Stimulated activated CD4-positive, alpha-beta T cell treated with anti-CD3 and anti-CD28 coated beads, Interleukin-4, amount 100 ng/mL, for 1 hour (primary cell): ENCODE measurements at places on chromosomes 3 and 15.

GRCh38 chr3:183779896-183780465 is 45.4 kb downstream of the MAP6D1 start:
- DNase-seq, result no peak

GRCh38 chr15:52117549-52117948 is 5.0 kb upstream of the BCL2L10 start:
- DNase-seq, result no peak

DNA sequence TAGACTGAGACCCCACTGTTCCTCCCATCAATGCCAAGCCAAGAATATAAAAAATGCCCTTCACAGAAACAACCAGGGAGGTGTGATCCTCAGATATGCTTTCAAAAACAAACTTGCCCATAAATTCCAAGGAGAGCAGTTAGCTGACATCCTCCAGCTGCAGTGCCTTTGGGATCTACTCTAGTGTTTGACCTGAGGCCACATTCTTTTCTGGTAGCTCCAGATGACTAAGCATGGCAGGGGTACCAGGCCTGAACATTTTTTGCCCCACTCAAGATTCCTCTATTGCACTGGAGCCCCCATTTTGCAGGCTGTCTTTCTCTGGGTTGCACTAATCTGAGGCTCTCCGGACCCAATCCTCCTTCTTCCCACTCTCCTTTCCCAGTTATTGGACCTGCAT is 27.9 kb upstream of the ACP3 start:
- no peak for DNase-seq

DNA sequence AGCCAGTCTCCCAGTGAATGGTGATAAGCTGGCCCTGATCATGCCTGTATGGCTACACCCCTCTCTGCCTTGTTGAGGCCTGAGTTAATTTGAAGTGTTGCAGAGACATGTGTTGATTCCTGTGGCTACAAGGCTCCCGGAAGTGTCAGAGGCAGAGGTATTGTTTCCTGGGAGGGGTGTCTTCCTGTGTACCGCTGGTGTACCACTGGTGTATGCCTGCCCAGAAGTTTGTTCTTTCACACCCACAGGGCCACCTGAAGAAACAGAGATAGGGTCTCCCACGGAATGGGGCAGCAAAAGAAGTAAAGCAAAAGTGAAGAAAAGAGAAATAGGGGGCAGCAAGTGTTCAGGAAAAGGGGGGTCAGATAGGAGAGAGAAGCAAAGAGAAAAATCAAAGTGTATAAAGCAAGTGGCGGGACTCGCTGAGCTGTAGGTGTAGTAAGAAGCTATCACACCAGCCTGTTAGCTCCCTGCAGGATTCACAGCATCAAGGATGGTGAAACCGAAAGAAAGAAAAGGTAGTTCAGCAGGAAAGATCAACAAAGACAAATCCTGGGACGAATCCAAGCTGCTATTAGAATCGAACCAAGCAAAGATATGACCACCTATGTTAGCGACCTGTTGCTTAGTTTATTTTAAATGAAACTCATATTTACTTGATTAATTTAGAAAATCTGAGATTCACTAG is 36.6 kb upstream of the CD47 start:
- peak; percentile 36 for DNase-seq

DNA sequence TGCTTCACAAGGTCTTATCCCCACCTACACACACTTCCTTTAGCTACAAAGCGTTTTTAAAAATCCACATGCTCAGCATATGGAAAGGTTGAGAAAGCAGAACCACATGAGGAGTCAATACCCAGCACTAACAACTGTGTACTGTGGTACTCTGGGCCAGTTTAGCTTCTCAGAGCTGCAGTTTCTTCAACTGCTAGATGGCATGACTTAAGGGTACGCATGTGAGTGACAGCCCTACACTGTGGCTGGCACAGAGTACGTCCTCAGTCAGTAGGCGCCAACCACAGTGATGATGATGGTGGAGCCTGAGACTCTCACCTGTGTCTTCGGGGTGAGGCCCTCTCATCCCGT is 17.4 kb downstream of the CCDC12 start:
- DNase-seq, result peak; percentile 28

DNA sequence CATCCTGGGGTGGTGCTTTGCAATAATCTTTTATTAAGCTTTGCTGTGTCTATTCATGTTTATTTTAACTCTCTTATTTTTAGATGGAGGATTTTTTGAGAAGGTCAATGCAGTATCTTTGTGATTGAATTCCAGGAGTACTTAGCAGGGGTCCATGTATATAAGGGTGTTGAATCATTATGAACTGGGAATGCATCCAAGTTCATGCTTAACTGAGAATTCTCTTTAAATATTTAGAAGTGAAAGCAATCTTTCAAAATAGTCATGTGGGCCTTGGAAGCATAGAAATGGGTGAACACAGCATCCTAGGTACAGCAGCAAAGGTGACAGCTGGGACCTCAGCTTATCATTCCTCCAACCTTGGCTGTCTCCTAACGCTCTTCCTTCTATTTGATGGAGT is 27.3 kb downstream of the SPTSSB start:
- DNase-seq, result no peak

- DNase-seq, result no peak
Observed at GRCh38 chr15:89074402-89075012, 13.7 kb upstream of the ABHD2 start.

DNA sequence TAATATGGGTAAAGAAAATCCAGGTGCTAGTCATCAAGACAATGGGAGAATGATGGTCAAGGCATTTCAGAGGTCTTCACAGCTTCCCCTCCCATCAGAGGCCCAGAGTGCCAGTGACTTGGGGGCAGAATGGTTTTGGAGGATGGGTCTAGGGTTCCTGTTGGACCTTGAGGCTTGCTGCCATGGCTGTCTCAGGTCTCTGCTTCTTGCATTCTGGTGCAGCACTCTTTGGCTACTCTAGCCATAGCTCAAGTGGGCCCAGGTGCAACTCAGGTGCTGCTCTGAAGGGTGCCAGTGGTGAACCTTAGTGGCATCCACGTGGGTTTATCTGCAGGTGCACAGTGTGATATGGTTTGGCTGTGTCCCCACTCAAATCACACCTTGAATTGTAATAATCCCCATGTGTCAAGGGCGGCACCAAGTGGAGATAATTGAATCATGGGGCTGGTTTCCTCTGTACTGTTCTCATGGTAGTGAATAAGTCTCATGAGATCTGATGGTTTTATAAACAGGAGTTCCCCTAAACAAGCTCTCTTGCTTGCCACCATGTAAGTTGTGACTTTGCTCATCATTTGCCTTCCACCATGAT is 48.5 kb upstream of the PEX5L start:
- DNase-seq, result no peak
